ENCODE measurements at places on chromosomes 11 and 22. TPM values are rescaled to one million over a fixed set of nuclear protein-coding genes. Genes with fewer than 3 reads are reported as not detected.

The RTN4R gene
- 2.3 TPM for total RNA-seq

The GNG3 gene
- not detected for total RNA-seq

The C11orf91 gene
- total RNA-seq = not detected

The LRRC74B gene
- total RNA-seq = not detected

The RASSF10 gene
- 4.8 TPM for total RNA-seq

The CBLIF gene
- total RNA-seq = not detected

Data from dermis microvascular lymphatic vessel endothelial cell (primary cell).